Activated CD4-positive, alpha-beta T cell treated with anti-CD3 and anti-CD28 coated beads for 36 hours (primary cell): ENCODE measurements at places on chromosomes 11 and 22. TPM values are rescaled to one million over a fixed set of nuclear protein-coding genes. Genes with fewer than 3 reads are reported as not detected.

The SIDT2 gene
- total RNA-seq: 23.7 TPM

The SLC22A12 gene
- not detected for total RNA-seq

GRCh38 chr11:65362320-65362931 lies 7.9 kb downstream of the TIGD3 start:
- DNase-seq: peak; percentile 49
- peak overlapping the region; percentile 86 for H3K27ac ChIP-seq
- no peak overlapping the region for H3K4me3 ChIP-seq
- no peaks in the 10 kb centered on the region for H3K36me3 ChIP-seq
- H3K27me3 ChIP-seq: no peaks in the 10 kb centered on the region

DNA sequence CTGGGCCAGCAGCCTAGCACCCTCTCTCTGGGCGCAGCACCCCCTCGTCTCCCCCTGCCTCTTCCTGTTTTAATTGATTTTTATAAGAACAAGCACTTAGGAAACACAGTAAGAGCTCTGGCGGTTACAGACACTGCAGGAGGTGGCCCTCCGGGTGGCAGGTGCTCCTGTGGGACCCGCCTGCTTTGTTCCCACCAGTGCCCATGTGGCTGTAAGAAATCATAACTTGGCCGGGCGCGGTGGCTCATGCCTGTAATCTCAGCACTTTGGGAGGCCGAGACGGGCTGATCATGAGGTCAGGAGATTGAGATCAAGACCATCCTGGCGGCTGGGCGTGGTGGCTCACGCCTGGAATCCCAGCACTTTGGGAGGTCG lies 18.4 kb downstream of the TSPAN4 start:
- no peaks in the 10 kb centered on the region for H3K27me3 ChIP-seq
- DNase-seq: no peak
- H3K27ac ChIP-seq: no peak overlapping the region
- no peak overlapping the region for H3K4me3 ChIP-seq

DNA sequence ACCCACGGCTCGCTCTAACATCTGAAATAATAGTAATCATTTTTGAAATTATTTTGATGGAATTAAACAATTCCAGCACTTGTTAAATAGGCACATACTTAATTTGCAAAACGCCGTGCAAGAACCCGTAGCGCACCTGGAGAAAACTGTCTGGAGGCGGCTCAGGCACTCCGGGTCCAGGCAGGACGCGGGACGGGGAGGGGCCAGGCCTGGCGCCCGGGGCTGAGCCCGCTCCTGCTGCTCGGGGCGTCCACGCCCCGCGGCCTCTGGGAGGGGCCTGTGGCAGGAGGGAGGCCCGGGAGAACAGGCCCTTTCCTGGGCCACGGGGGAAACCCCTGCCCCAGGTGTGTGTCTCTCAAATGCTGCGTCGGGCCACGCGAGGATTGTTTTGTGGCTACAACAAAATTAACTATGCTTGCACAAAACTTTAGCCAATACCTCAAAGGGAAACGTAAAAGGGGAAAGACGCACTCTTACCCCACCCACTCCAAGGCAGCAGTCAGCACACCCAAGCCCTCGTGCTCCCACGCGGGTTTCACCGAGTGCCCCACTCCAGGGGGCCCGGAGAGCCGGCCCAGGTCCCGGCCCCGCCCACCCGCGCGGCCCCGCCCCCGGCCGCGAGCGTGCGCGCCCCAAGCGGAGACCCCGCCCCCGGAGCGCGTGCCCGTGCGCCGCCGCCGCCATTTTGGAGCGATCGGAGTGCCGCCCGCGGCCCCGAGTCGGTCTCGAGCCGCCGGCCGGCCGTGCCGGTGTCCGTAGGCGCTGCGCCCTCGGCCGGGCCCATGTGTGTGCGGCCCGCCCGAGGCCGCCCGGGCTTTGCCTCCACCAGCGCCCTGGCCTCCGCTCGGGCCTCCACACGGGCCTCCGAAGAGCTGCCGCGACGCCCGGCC lies at the start of gene PPP6R2:
TSS of gene PPP6R2 (plus strand) at position 677 of the 890 bp plus-strand sequence. CDS start 50,582 bp downstream, outside the sequence.
- H3K4me3 ChIP-seq: peak within 1 kb of the TSS; percentile 71
- peak within 1 kb of the TSS; percentile 87 for H3K27ac ChIP-seq
- peak; percentile 93 for DNase-seq
- peaks cover 7% of the 10 kb centered on the region for H3K4me1 ChIP-seq
- no peaks in the 10 kb centered on the region for H3K27me3 ChIP-seq

DNA sequence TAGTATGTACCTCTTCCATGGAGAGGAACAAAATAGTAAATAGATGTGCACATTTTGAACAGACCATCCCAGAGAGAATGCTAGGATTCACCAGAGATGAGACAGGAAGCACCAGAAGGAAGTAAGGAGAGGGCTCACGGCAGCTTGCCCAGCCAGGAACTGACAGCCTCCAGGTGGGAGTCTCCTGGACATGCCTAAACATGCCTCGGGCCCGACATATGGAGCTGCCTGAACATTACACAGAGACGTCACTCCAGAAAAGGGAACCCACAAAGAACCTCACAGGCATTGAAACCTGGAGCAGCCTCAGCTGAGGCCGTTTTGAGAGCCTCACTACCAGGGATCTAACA lies 67.4 kb downstream of the BRD1 start:
- H3K36me3 ChIP-seq: no peaks in the 10 kb centered on the region
- H3K4me3 ChIP-seq: no peak overlapping the region
- H3K27ac ChIP-seq: no peak overlapping the region

The RIMBP3B gene
- total RNA-seq: 0.41 TPM

DNA sequence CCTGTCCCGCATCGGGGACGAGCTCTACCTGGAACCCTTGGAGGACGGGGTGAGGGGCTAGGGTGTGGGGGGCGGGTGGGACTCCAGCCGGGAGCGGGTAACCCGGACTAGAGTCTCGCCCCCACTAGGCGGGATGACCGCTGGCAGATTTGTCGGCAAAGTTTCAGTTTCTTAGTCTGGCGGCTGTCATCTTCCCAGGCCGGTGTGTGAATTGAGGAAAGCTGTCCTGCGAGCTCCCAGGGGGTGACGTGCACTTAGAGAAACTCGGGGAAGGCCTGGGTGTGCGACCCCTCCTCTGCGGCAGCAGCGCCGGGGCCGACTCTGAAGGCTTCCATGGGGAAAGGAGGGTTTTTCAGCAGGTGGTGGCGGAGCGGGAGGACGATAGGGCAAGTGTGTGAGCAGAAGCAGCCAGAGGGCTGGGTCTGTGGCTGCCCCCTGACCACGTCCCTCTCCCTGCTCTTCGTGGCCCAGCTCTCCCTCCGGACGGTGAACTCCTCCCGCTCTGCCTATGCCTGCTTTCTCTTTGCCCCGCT lies 463 bp downstream of the RAD9A start:
- H3K27me3 ChIP-seq: no peaks in the 10 kb centered on the region
- H3K4me1 ChIP-seq: peaks cover 39% of the 10 kb centered on the region
- DNase-seq: no peak
- peak overlapping the region; percentile 80 for H3K27ac ChIP-seq
- peak overlapping the region; percentile 89 for H3K4me3 ChIP-seq

The UQCC3 gene
- total RNA-seq: 4.1 TPM

GRCh38 chr11:83140691-83141455 lies 16.1 kb upstream of the PCF11 start:
- H3K27me3 ChIP-seq: no peaks in the 10 kb centered on the region
- no peak overlapping the region for H3K4me3 ChIP-seq
- no peak for DNase-seq

The CBX6 gene
- 96.1 TPM for total RNA-seq

DNA sequence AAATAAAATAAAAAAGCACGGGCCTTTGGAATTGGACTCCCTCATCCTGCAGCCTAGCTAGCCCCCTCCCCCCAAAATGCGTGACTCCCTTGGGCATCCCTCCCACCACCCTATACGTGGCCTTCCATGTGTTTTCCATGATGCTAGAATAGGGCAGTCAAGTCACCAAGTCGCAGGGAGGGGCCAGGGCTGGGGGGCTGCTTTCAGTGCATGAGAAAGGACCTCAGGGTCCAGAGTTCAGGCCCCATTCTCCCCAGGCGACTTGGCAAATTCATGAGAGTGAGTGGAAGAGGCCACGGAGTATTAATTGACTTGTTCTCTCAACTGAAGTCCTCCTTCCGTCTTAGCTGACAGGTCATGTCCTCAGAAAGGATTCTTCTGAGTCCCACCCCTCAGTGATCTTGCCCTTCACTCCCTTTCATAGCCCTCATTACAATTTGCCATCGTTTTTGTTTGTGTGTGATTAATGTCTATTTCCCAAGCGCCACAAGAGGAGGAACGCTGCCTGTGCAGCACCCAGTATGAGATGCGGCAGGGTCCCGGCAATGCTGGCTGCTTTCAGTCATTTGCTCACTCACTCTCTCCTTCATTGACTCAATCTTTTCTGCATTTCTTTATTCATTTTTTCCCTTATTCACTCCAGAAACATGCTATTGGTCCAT lies 17.4 kb downstream of the LRRC32 start:
- DNase-seq: no peak
- H3K27ac ChIP-seq: no peak overlapping the region
- H3K4me3 ChIP-seq: no peak overlapping the region

DNA sequence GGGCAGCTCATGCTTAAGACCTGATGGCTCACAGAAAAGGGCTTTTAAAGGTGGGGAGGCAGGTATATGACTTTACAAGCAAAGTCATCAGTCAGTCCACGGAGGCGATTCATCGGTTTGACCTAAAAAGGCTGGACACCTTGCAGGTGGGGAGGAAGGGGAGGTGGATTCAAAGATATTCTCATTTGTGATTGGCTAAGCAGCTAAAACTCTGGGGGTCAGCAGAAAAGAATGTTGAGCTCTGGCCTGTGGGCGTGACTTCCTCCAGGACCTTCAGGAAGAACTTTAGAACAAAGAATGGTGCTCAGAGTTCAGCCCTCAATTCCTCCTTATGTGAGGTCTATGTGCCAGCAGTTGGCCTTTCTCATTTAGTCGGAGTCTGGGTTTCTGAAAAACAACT lies 78.3 kb upstream of the LMO1 start:
- peaks cover 14% of the 10 kb centered on the region for H3K4me1 ChIP-seq
- DNase-seq: no peak
- no peaks in the 10 kb centered on the region for H3K36me3 ChIP-seq
- no peak overlapping the region for H3K4me3 ChIP-seq
